H1 (cell line): ENCODE measurements at places on chromosomes 4 and X. TPM values are rescaled to one million over a fixed set of nuclear protein-coding genes. Genes with fewer than 3 reads are reported as not detected.

Gene SH2D1A
- total RNA-seq: not detected in 2 replicates

Gene ATP2B3
- total RNA-seq: 0.15 and 0.19 TPM in 2 replicates

GRCh38 chr4:109559625-109559982, 442 bp upstream of the MCUB start:
- peak overlapping the region; percentile 75 for H3K4me3 ChIP-seq
- H3K27ac ChIP-seq: peak overlapping the region; percentile 54; the same call in 1 of the 2 replicates
- H3K4me1 ChIP-seq: no peaks in the 10 kb centered on the region
- H3K36me3 ChIP-seq: no peaks in the 10 kb centered on the region
- DNase-seq: no peak
- no peaks in the 10 kb centered on the region; the same call in 1 of the 2 replicates for H3K27me3 ChIP-seq

DNA sequence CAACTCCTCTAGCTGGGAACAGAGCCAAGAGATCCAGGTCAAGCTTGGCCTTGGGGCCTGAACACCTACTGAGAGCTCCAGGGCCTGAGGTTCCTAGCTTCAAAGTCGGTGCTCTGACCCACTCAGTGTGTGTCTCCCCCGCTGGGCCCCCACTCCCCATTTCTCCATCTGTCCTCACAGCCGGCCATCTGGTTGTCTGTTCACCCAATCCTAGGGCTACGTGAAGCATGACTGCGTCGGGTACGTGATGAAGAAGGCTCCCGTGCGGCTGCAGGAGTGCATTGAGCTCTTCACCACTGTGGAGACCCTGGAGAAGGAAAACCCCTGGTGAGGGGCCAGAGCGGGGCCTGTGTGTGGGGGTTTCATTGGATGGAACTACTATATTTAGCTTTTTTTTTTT, 12.3 kb downstream of the USP11 start:
- no peak overlapping the region for H3K4me3 ChIP-seq
- H3K36me3 ChIP-seq: peaks cover 52% of the 10 kb centered on the region
- H3K27me3 ChIP-seq: no peaks in the 10 kb centered on the region
- H3K4me1 ChIP-seq: no peaks in the 10 kb centered on the region
- H3K27ac ChIP-seq: no peak overlapping the region
- no peak for DNase-seq

DNA sequence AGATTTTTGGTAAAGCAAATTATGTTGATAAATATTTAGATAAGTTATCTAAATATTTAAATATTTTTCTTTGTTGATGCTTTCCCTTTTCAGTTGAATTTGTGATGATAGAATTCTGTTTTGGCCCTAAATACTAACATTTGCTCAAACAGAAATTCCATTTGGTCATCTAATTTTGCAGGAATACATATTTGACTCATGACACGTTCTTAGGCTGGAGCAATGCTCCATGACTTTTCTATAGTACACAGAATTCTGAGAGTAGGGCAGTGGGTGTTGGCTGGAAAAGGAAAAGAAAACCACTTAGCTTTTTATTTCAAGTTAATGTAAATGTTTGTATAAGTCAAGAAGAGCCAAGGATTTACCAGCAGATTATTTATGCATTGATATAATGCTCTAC, 58.6 kb upstream of the GK2 start:
- DNase-seq: no peak
- 0 out of 2 replicates have a peak, but pooled peaks cover 2% of the 10 kb centered on the region for H3K4me1 ChIP-seq
- no peaks in the 10 kb centered on the region for H3K27me3 ChIP-seq
- no peaks in the 10 kb centered on the region for H3K36me3 ChIP-seq
- H3K4me3 ChIP-seq: no peak overlapping the region

DNA sequence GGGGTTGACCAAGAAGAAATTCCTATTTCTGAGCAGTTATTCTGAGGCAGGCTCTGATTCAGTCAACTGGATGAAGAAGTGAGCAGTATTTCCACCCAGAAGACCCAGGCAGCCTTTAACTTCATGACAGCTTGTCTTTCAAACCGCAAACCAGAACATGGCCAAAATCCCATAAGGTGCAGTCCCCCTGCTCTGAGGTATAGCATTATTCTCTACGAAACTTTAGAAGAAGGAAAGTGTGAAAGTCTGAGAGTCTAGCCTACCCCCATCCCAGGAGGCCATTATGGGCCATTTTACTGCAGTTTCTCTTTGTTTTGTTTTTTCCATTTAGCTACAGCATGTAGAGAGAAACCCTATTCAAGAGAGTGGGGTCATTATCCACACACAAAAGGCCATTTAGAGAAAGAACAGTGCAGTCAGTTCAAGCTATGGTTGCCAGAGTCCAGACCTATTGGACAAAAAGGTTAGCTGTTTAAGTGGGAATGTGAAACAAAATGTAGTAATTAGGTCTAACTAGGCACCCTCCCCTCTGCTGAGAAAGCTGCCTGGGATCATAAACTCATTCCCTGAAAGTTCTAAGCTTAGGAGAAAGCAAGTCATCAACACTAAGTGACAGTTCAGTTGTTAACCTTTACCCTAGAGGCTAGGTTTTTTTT, 52.1 kb upstream of the RASGEF1B start:
- no peak for DNase-seq
- H3K27ac ChIP-seq: no peak overlapping the region
- no peaks in the 10 kb centered on the region for H3K36me3 ChIP-seq

DNA sequence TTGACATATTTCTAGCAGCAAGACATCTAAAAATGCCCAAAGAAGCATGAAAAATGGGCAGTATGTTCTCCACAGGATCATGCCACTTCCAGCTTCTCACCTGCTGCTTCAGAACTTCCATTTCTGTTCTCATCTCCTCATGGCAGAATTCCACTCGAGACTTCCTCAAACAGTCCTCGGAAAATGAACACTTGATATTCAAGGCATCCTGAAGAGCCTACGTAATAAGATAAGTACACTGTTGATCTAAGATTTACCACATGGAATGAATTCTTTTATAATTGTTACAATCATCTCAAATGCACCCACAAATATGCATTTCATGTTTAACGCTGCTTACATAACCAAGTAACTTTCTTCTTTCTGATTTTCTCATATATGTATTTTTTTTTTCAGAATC, 14.1 kb downstream of the TNIP3 start:
- H3K36me3 ChIP-seq: no peaks in the 10 kb centered on the region
- no peaks in the 10 kb centered on the region for H3K4me1 ChIP-seq
- H3K27me3 ChIP-seq: no peaks in the 10 kb centered on the region
- H3K4me3 ChIP-seq: no peak overlapping the region

- H3K27ac ChIP-seq: no peak overlapping the region
- H3K4me3 ChIP-seq: no peak overlapping the region
- no peaks in the 10 kb centered on the region for H3K4me1 ChIP-seq
- H3K36me3 ChIP-seq: no peaks in the 10 kb centered on the region
- DNase-seq: no peak
These were observed 129.1 kb downstream of the MSL3 start for GRCh38 chrX:11887175-11887574.

GRCh38 chr4:20341134-20341738, 89.5 kb downstream of the SLIT2 start:
- no peak overlapping the region for H3K4me3 ChIP-seq
- H3K36me3 ChIP-seq: no peaks in the 10 kb centered on the region
- DNase-seq: no peak
- H3K27ac ChIP-seq: no peak overlapping the region
- no peaks in the 10 kb centered on the region for H3K27me3 ChIP-seq

- no peaks in the 10 kb centered on the region for H3K27me3 ChIP-seq
- peaks cover 4% of the 10 kb centered on the region; the same call in 1 of the 2 replicates for H3K4me1 ChIP-seq
- peak overlapping the region; percentile 65 for H3K4me3 ChIP-seq
- no peak for DNase-seq
These were observed 634 bp downstream of the APOO start for GRCh38 chrX:23907111-23907497.

- H3K4me3 ChIP-seq: no peak overlapping the region
- DNase-seq: no peak
- no peaks in the 10 kb centered on the region for H3K27me3 ChIP-seq
- H3K4me1 ChIP-seq: no peaks in the 10 kb centered on the region
These were observed 172.9 kb downstream of the DCLK2 start for GRCh38 chr4:150250998-150251651.

Gene ARHGEF6
- total RNA-seq: 3.6 TPM in 2 replicates

DNA sequence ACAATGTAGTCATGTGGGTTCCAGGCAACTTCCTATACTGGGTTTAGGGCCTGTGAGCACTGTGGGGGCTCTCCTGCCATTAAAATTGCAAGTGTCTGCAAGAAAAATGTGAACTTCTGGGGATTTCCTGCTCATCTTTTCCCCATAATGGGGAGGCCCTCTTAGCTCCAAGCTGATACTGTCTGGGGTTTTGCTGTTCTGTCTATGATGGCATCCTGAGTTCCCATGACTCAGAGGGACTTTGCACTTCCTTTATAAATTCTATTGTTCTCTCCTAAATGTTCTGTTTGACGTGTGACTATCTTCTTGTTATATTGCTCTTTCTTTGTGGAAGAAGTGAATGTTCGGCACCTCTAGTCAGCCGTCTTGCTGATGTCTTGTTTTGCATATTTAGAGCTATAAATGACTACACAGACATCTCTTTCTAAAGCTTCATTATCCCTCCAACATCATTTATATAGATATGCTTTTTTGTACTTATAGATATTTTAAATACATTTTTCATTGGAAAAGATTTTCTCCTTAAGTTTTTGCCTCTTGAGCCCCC, 465.8 kb downstream of the NAF1 start:
- H3K27ac ChIP-seq: no peak overlapping the region
- no peaks in the 10 kb centered on the region for H3K4me1 ChIP-seq
- H3K27me3 ChIP-seq: no peaks in the 10 kb centered on the region
- H3K4me3 ChIP-seq: no peak overlapping the region
- DNase-seq: no peak

DNA sequence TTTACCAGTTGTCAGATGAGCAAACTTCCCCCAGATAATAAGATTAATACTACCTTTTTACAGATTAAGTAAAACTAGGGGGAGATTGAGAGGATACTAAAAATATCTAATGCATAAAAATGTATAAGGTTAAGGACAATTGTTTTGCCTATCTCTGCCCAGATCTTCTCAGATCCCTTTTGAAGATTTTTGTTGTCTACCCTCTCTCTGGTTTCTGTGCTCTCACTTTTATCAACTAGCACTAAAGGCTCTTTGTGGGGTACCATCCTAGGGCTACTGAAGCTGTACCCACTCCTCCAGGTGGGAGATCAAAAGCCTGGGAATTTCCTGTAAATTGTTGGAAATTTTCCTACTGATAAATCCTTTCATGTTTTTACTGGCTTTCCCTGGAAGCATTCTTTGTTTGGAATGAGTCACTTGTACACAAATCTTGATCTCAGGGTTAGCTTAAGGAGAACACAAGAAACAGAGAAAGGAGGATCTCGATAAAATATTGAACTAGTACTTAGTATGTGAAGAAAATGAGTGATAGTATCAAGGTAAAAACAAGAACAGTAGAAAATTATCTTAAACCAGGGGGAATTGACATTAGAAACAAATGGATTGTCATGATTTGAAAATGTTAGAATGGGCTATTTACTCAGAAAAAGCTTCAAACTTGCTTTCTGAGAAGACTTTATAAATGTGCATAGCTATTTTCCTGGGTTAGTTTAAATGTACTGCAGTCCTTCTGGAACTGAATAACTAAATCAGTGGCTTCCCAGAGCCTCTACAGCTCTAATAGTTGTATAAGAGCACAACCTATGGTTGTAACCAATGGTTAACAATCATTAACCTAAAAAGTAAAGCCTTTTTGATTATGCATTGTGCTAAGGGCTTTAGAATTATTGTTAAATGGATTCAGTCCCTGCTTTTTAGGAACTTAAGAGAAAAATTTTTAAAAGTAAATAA, 679.9 kb upstream of the MAGEB2 start:
- no peaks in the 10 kb centered on the region for H3K4me1 ChIP-seq
- no peak for DNase-seq
- H3K27ac ChIP-seq: no peak overlapping the region
- no peak overlapping the region for H3K4me3 ChIP-seq
- H3K27me3 ChIP-seq: no peaks in the 10 kb centered on the region

GRCh38 chr4:37973441-37973840, 13.2 kb downstream of the PTTG2 start:
- no peaks in the 10 kb centered on the region for H3K27me3 ChIP-seq
- H3K4me3 ChIP-seq: no peak overlapping the region
- DNase-seq: no peak
- no peaks in the 10 kb centered on the region for H3K36me3 ChIP-seq
- peaks cover 6% of the 10 kb centered on the region; the same call in 1 of the 2 replicates for H3K4me1 ChIP-seq
- no peak overlapping the region for H3K27ac ChIP-seq

- H3K27ac ChIP-seq: no peak overlapping the region
- H3K4me1 ChIP-seq: peaks cover 7% of the 10 kb centered on the region
- no peaks in the 10 kb centered on the region for H3K27me3 ChIP-seq
- H3K4me3 ChIP-seq: no peak overlapping the region
These were observed 159.8 kb downstream of the CPEB2 start for GRCh38 chr4:15162046-15162445.

Gene CCDC120
- 11.8 and 11.9 TPM in 2 replicates for total RNA-seq

Gene HTN1
- total RNA-seq: not detected in 2 replicates

- no peaks in the 10 kb centered on the region for H3K27me3 ChIP-seq
- no peaks in the 10 kb centered on the region for H3K4me1 ChIP-seq
- DNase-seq: no peak
These were observed 57.3 kb upstream of the CXCL8 start for GRCh38 chr4:73683033-73683432.

Gene ZBTB33
- 14.4 and 14.9 TPM in 2 replicates for total RNA-seq

DNA sequence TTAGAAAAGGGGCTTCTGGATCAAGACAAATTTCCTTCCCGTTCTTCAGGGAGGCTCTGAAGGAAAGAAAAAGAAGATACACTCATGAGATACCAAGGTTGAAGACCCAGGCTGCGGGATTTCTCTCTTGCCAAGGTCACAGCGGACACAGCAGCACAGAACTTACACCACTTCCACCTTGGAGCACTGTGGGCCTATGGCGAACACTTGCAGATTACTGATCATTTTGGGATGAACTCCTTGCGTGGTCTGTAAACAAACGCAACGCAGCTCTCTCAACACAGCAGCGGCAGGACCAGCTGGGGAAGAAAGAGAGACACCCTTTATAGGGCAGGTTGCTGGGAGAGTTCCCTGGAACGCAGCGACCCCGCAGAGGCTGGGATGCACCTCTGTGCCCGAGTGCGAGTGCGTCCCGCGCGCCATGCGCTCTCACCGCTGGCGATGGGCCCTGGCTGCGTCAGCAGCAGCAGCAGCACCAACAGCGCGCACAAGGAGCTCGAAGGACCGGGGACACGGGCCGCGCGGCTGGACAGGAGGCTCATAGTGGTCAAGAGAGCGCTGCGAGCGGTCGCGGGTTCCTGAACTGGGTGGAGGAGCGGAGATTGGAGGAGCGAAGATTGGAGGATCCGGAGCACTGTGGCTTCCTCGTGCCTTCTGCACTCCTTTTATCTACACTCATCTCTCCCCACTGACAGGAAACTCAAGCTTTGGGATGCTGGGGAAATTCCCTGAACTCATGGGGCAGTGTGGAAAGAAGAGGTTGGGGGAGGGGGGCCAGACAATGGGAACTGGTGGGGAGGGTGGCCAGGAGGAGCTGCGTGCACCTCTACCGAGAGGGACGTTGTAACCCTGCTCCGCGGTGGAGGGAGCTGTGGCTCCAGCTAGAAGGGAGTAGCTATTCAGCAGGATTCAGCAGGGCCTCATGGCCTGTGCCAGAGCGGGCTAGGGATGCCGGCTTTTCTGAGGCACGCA, at the start of gene CXCL5:
CXCL5 (minus strand) TSS at position 638 of the 972 bp plus-strand sequence; CDS start at position 542, 96 bp downstream.
- peaks cover 6% of the 10 kb centered on the region for H3K27me3 ChIP-seq
- no peaks in the 10 kb centered on the region for H3K36me3 ChIP-seq
- peaks cover 6% of the 10 kb centered on the region for H3K4me1 ChIP-seq
- DNase-seq: peak; percentile 67
- peak within 1 kb of the TSS; percentile 53 for H3K4me3 ChIP-seq
- peak within 1 kb of the TSS; percentile 76; the same call in 1 of the 2 replicates for H3K27ac ChIP-seq
